Right renal cortex interstitium (tissue), 3 donors: ENCODE measurements at places on chromosomes 3 and 15. TPM values are rescaled to one million over a fixed set of nuclear protein-coding genes. Genes with fewer than 3 reads are reported as not detected.

GRCh38 chr15:96052154-96052553, 278.3 kb upstream of the NR2F2 start:
- DNase-seq = no peak

DNA sequence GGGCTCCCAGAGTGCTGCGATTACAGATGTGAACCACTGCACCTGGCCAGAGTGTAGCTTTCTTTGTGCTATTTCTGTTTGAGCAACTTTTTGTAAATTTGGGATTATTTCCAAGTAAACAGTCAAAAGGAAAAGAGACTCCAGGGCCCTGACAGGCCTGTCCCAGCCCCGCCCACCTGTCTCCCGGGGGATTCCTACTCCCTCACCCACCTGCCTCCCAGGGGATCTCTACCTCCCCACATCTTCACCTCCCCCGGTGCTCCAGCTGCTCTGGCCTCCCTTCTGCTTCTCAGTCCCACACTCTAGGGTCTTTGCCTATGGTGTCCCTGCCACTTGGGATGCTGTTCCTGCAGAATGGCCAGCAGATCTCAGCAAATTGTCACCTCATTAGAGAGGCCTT, 7.0 kb downstream of the RHCG start:
- DNase-seq = no peak

DNA sequence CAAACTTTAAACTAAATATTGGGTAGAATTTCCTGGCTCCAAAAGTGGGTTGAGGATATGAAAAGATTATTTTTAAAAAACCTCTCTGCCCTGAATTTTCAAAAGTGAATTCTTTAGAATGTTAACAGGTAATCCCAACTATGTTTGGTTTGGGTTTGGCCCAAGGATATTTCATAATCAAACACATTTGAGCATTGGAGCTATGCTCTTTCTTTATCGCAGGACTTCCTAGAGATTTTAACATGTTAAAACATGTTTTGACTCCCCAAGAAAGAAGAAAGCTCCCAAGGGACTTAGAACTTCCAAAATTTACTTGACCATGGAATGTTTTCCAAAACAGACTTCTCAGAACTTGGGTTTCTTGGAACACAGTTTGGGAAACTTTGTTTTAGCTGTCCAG, 75.6 kb upstream of the SYNPR start:
- DNase-seq = no peak

- no peak for DNase-seq
Observed at GRCh38 chr15:59367022-59367451, 5.6 kb downstream of the MYO1E start.

- no peak for DNase-seq
Observed at GRCh38 chr15:84749111-84749991, 959 bp downstream of the ZNF592 start.

Gene DLL4
- polyA plus RNA-seq = 8.5 TPM
